ENCODE measurements at places on chromosomes 7 and 10.

DNA sequence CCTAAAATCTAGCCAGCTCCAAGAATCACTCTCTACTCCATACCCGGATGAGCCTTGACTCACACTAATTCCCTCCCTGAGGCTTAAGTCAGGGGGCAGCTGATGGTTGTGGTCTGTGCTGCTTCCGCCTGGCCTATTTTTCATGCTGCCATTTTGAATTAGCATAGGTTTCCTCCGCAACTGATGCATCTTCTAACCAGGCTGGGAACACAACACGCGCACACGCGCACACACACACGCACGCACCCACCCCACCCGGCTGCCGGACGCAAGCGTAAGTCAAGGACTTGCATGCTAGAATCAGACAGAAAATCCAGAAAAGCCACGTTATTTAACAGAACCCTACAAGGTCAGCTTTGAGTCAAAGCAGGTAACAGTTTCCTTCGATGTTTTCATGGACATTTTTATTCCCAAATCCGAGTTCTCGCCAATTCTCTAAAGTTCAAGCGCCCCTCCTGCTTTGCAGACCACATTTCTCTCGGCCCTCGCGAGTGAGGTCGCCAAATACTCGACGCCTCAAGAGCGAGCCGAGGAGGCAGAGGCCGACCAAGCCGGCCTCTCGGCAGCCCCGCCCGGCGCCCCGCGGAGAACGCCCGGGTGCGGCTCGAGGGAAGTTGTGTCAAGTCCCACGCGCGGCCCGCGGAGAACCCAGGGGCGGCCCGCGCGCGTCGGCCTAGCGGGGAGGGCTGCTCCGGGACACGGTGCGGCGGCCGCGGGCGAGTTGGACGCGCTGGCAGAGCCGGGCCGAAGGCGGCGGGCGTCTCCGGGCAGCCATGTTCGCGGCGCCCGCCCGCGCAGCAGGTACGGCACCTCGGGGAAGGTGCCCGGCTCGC lies 961 bp downstream of the SCRN1 start:
- no peak for DNase-seq

DNA sequence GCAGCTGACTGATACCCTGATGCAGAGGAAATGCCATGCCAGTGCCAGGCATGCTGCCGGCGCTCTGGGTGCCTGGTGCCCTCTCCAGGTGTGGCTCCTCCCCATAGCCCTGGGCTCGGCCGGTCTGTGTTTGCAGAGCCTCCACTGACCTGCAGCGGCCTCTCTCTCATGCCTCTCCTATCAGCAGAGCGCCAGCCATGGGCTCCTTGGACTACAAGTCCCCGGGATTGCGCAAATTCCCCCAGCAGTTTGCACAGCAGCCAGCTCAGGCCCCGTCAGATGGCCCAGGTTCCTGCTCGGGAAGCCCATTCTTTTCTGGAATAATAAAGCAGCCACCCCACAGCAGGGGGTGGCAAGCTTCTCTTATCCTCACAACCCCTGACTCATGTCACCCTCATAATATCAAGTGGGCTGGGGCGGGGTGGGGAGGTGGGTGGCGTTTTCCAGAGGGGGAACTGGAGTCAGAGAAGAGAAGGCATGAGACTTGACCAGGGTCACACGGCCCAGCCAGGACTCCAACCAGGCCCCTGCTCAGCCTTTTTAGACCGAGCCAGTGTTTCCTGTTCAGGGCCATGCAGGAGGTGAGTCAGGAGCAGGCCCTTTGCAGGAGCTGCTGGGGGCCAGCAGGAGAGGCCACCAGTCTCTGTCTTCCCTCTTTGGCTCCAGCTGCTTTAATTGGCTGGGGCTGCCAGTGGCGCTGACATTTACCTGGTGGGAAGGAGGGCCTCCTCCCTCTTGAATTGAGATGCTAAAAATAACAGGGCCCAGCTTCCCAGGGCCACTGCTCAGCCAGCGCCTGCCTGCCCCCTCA lies 58.6 kb downstream of the ZMIZ1 start:
- DNase-seq: no peak

DNA sequence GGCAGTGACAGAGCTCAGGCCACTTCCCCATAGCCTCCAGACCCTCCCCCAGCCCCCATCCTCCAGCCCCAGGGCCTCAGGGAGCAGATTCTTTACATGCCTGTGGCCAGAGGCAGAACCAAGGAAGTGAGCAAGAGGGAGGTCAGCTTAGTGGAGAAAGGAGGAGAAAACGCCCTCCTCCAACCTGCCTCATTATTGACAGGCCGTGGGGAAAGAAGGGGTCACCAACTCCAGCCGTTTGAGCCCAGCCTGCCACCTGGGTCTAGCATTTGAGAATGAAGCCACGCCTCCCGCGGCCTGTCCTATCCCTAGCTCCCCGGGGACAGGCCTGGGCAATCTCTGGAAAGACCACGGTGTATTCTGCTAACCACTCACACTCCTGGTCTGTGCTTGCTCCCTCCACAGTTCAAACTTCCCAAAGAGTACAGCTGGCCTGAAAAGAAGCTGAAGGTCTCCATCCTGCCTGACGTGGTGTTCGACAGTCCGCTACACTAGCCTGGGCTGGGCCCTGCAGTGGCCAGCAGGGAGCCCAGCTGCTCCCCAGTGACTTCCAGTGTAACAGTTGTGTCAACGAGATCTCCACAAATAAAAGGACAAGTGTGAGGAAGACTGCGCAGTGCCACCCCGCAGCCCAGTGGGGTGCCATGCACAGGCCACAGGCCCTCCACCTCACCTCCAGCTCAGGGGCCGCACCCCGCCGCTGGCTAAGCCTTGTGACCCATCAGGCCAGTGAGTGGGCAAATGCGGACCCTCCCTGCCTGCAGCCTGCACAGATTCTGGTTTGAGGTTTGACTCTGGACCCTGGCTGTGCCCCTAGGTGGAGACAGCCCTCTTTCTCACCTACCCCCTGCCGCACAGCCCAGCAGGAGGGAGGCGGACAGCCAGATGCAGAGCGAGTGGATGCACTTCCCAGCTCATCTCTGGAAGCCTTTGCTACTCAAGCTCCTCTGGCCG lies 14.3 kb upstream of the TRIM8 start:
- no peak for DNase-seq

DNA sequence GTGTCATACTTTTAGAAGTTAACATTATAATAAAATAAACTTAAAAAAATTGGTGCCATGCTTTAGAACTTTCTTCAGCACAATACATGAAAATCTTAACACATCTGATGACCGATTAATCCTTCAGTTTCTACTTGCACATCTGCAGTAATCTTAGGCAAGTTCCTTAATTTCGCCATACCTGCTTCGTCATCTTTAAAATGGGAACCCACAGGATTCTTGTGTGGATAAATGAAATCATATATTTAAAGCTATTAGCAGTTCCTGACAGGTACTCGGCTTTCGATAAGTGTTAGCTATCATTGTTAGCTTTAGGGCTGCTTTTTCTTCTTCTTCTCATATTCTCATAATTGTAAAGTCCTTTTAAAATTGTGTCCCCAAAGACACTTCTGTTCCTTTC lies 907 bp upstream of the VPS50 start:
- DNase-seq: no peak

- DNase-seq: no peak
Observed at GRCh38 chr10:103768345-103768744, 87.0 kb downstream of the SH3PXD2A start.

DNA sequence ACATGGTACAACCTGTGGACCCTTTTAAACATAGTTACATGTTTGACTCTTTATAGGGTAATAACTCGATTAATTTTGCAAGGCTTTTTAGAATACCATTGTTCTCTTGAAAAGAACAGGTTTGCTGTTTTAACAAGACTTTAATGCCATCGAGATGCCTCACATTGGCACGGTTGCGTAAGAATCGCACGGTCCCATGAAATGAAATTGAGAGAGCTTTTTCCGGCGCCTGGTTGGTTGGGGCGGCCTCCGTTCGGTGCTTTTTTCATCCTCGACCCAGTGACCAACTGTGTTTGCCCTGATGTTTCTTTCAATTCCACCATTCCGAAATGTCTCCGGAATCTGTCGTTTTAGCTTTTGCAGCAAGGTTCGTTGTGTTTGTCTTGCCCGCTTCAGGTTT lies 142.4 kb downstream of the CUX1 start:
- no peak for DNase-seq

DNA sequence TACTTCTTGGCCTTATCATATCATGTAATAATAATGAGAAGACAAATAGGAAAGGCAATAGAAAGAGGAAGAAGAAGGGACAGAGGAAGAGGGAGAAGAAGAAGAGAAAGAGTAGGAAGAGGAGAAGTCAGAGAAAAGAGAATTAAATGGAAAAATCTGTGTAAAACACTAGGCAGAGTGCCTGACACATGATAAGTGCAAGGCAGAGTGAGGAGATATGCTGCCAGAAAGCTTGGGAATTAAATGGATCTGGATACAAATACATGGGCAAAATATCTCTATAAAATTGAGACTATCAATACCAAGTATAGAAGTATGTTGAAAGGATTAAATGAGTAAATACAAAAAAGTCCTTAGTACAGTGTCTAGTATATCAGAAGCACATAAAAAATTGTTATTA lies 124.8 kb downstream of the CACNA2D1 start:
- DNase-seq: no peak

DNA sequence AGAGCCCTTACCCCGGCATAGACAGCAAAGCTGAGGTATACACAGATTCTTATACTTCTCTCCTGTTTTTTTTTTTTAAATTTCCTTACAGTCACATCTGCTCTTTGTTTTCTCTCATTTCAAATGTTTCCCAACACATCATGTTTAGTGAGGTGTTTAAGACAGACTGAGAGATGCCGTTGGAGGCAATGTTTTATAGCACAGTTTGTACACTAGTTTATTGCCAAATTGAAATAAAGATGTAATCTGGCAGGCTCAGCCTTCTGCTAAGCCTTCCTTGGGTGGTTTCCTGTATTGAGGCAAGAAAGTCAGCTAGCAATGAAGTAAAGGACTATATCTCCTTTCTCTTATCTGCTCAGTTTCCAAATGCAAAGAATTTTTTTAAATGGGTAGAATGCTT lies 393.4 kb downstream of the SORCS1 start:
- no peak for DNase-seq

DNA sequence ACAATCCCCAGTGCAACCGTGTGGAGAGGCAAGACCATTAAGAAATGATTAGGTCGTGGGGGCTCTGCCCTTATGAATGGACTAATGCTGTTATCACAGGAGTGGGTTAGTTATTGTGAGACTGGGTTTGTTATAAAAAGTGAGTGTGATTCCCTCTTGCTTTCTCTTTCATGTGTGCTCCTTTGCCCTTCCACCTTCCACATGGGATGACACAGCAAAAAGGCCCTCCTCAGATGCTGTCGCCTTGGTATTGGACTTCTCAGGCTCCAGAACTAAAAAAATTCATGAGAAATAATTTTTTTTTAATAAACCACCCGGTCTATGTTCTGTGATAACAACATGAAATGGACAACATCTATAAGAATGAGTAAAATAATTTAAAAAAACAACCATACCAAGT lies 136.1 kb upstream of the PCBD1 start:
- no peak for DNase-seq

GRCh38 chr10:120012566-120012965 lies 120.0 kb downstream of the SEC23IP start:
- no peak for DNase-seq
